Karpas-422 (cell line): ENCODE measurements at places on chromosomes 4 and X.
A peak's percentile ranks its signal among the peaks of the same experiment; 100 is the strongest.

- DNase-seq: no peak
Measured at GRCh38 chr4:110850461-110851442, 227.9 kb upstream of the PITX2 start.

DNA sequence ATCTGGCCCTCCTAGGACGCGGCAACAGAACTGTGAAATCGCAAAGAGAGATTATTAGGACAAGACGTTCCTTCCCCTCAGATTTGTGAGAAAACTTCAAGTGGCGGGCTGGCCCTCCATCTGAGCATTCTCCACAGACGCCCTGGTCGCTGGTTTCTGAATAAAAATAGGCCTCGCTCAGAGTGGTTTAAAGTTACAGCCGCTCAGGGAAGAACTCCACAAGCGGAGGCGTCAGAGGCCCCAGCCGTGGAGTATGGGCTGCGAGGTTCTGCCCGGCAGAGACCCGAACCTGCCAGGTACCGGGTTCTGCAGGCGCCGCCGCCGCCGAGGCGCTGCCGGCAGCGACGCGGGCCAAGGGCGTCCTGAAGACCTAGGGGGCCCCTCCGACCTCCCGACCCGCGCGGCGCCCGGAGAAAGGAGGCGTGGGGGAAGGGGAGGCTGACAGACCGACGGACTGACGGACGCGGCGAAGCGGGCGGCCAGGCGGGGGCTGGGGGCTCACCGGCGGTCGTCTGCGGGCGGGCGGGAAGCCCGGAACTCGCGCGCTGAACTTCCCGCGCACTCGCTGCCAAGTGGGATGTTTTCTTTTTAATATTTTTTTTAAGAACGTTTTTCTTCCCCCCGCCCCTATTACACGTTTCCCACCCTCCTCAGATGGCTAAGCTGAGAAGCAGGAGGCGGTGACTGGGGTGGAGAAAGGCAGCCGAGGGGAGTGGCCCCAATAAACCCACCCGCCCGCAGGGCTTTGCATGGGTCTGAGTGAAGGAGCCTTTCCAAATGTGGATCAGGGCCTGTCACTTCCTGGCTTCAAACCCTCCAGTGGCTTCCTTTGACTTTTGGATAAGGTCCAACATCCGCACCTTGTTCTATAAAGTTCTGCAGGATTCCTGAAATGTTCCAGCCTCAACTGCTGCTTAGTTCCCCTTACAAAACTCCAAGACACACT, at the start of gene PABPC4L:
TSS of gene PABPC4L (minus strand) at position 574 of the 946 bp plus-strand sequence. CDS start 770 bp downstream, outside the sequence.
- DNase-seq: no peak

DNA sequence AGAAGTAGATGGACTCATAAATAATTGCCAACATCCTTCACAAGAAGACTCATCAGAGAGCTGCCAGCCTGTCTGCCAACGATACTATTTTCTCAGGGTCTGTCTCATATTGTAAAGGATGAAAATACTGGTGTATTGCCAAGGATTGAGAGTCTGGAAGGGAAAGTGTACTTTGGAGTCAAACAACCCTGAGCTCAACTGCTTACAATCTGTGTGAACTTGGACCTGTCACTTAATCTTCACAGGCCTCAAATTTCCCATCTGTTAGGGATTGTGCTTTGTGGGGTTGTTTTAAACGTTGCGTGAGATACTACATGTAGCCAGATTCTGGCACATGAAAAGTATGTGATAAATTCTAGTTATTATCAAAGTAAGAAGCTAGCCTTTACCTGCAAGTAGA, 169.1 kb downstream of the LHFPL1 start:
- no peak for DNase-seq

- no peak for DNase-seq
Measured at GRCh38 chrX:56314334-56314733, 82.2 kb downstream of the KLF8 start.

DNA sequence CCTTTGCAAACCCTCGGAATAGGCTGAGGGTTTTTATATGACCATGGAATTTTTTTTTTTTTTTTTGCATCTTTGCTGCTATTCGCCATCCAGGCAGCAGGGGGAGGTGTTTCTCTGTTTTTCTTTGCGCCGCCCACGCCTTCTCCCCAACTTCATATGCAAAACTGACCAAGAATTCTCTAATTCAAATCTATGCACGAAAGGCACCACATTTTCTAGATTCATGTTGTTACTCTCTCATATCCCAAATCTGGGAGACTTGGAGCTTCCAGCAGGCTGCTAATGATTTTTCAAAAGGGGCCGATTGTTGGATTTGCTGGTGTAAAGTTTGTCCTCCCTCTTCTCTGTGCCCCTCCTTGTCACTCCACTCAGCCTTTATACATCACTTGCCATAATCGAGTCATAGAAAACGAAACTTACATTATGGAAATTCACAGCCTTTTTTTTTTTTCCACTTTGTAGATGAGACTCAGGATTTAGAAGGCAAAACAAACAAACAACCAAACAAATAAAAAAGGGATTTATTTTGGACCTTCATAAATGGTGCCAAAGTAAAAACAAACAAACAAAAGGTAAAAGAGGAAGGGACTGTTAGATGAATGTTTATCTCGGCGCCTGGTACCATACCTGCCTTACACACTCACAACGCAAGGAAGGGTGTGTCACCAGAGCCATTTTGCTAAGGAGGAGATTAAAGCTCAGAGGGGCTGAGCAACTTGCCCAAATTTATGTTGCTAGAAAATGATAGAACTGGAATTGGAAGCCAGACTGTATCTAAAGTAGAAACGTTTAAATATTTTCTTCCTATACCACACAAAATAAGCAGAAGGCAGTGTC, 29.3 kb upstream of the BOD1L1 start:
- peak; percentile 81 for DNase-seq

DNA sequence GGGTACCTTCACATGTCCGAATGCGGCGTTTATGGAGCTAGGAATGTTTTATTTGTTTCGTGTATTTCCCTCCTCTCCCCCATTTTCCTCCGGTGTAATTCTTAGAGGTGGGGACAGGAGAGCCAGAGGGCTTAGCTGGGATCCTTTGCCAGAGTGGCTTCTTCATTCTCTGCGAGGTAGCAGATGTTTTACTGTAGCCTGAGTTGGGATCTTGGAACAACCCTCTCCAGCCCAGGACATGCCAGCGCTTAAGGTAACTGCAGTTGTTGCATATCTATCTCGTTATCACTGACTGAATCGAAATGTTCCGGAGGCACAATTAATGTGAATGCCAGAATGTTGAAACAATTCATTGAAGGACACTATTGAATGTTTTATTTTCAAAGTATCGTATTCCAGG, 59.0 kb upstream of the DYNLT3 start:
- no peak for DNase-seq

DNA sequence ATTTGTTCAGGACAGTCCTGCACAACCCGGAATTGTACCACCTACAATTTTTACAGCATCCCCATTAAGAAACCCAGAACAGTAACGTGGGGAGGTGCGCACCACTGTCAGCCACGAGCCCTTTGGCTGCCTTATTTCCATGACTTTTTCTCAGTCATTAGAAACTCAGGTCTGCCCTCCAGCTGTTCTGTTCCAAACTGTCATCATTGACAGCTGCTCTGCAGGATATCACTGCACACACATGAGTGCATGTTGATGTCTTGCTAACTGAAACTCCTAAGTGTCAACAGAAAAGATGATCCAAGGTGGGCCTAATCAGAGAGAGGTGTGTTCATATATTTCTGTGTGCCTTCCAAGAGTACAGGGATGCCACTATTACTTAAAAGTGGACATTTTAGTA, 123.4 kb downstream of the PARM1 start:
- DNase-seq: no peak

GRCh38 chr4:174537634-174538033, 15.3 kb upstream of the HPGD start:
- no peak for DNase-seq

DNA sequence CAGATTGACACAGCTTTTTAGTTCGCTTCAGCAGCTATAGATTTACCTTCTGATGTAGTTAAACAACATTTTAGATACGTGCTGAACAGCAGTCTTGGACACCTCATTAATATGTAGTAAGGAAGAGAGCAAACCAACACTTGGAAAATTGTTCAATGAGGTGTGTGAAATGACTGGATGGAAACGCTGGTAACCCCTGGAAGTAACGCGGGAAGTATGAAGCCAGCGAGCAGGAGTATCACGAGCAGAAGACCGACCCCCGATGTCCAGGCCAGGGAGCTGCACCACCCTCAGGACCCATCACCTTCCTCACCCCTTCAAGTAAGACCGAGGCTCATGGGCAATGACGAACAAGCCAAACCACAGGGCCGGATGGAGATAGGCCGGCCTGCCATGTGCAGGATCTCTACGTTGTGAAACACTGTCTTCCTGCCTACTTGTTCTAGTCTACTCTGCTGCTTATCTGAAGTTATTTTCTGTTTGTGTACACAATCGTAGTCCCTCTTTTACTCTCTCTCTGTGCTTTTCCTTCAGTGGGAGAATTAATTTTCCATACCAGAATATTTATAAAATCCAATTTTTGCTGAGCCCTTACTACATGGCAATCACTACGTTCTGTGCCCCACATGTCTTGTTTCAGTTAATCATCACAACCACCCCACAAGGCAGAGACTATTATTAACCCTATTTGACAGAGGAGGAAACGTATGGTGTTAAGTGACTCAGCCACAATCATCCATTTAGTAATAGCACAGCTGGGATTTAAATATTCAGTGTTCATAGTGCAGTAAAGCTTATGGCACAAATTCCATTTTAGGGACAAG, 221.7 kb downstream of the APBB2 start:
- no peak for DNase-seq

- no peak for DNase-seq
Measured at GRCh38 chr4:80070880-80071603, 2.0 kb downstream of the ANTXR2 start.

GRCh38 chrX:95903490-95903889, 781.2 kb upstream of the DIAPH2 start:
- no peak for DNase-seq
